ENCODE measurements at places on chromosomes 1 and 21.

DNA sequence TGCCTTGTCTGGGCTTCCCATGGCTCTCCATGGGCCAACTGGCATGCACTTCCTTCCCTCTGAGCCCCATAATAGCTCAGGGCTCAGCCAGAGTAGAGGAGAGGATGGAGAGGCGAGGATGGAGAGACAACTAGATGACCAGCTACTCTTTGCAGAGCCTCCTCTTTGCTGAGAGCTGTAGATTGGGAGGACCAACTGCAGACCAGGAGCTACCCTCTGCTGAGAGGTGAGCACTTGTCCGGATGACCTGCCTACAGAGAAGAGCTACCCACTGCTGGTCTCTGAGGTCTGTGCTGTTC is 58.0 kb upstream of the ETV3 start:
- DNase-seq: no peak

GRCh38 chr21:28745131-28746016 is 247.3 kb downstream of the LTN1 start:
- peak; percentile 91 for DNase-seq

- DNase-seq: no peak
Observed at GRCh38 chr1:207069061-207069460, 16.0 kb downstream of the PFKFB2 start.

DNA sequence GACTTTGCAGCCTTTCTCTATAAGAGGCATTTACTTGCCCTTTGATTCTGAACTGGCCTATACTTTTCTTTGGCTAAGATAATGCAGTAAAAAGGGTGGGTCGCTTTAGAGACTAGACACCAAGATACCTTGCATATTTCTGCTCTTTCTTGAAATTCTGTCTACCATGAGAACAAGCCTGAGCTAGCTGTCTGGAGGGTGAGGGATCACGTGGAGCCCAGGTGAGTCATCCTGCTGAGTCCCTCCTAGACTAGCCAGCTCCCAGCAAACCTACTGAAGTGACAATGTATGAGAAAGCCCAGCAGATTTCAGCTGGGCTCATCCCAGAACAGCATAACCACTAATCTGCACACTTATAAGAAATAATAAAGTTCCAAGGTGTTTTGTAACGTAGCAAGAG is 408.0 kb upstream of the KAZN start:
- no peak for DNase-seq

GRCh38 chr1:169081503-169082123 is 24.9 kb upstream of the ATP1B1 start:
- no peak for DNase-seq

- DNase-seq: no peak
Observed at GRCh38 chr21:16363518-16363917, 633.7 kb downstream of the USP25 start.

GRCh38 chr1:24450316-24450715 is 34.7 kb downstream of the NIPAL3 start:
- DNase-seq: no peak

- no peak for DNase-seq
Observed at GRCh38 chr1:9121496-9122409, 7.1 kb downstream of the GPR157 start.

DNA sequence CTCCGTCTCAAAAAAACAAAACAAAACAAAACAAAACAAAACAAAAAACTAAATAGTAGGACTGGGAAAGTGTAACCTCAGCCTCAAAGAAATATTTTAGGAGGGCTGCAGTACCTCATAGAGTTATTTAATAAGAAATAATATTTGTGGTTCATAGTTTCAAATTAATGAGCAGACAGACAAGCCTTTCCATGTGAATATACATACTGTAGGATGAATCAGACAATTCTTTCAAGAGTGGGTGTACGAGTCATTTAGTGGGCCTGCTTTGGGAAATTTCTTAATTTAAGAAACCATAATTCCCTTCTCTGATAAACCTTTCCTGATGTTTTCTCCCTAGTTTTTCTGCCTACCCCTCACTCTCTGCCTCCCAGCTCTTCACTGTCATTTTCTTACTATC is 52.5 kb downstream of the CDC14A start:
- DNase-seq: no peak

GRCh38 chr1:236095705-236096520 is 31.0 kb upstream of the NID1 start:
- no peak for DNase-seq

DNA sequence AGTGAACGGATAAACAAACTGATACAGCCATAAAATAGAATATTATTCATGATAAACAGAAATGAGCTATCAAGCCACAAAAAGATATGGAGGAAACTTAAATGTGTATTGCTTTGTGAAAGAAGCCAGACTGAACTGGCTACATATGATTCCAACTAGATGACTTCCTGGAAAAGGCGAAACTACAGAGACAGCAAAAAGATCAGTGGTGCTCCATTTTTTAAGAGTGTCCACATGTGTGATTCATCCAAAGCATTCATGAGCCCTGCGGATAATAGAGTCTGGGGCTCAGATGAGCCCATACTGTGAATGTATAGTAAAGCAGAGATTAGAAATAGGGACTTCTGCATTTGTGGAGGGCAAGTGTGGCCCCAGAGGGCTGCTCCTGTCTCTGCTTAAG is 7.8 kb upstream of the TMEM222 start:
- no peak for DNase-seq

DNA sequence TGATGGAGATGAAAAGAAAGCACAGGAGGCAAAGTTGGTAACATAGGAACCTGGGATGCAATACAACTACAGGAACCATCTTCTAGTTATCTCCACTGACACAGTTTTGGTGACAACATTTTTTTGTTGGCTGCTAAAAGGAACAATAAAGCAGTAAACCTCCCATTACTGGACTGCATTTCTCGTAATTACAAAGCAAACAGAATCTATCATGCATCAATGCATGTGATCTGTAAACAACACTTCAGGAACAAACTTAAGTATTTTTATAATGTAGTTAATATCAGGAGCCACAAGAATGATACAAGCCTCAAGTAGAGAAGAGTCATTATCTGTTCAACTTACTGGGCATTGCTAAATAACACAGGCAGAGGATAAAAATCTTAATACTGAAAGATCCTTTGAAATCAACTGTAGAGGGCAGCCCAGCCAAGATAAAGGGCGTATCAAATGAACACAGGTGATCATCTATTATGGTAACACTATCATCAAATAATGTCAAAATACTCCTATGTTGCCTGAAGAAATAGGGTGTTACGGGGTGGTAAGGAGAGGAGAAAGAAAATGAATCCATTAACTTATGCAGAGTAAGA is 193.3 kb downstream of the EIF4G3 start:
- DNase-seq: no peak

DNA sequence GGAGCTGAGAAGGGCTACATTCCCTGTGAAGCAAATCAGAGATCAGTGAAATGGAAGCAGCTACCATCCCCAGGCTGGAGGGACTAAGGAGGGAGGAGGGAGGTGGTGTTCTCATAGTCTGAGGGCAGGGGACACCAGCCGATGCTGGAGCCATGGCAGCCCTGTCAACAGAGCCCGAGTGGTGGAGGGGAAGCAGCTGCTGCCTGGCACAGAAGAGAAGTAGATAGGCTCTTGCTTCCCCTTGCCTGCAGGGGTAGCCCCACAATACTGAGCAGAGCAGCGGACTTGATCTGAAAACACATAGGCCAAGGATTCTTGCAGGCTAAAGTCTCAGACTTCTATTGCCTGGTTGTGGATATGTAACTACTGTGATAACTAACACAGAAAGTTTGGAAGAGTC is 255.1 kb downstream of the FGGY start:
- no peak for DNase-seq

GRCh38 chr1:153478047-153478691 is 17.7 kb upstream of the S100A7 start:
- no peak for DNase-seq

- no peak for DNase-seq
Observed at GRCh38 chr1:68196676-68197075, 35.6 kb downstream of the WLS start.

- DNase-seq: peak; percentile 87
Observed at GRCh38 chr1:109667452-109668122, at the start of gene GSTM2. Gene GSTM2 (plus strand): TSS chr1:109668057. CDS start chr1:109668116, 59 bp downstream.

GRCh38 chr1:212359794-212360479 is 54.7 kb downstream of the PACC1 start:
- no peak for DNase-seq

GRCh38 chr1:9438431-9439073 is 100.7 kb upstream of the SLC25A33 start:
- DNase-seq: peak; percentile 72

GRCh38 chr1:60421965-60422364 is 348.4 kb upstream of the C1orf87 start:
- DNase-seq: no peak

- DNase-seq: no peak
Observed at GRCh38 chr1:23889074-23889473, 21.0 kb upstream of the FUCA1 start.

GRCh38 chr1:156102633-156103511 is 11.6 kb upstream of the LMNA start:
- peak; percentile 73 for DNase-seq

GRCh38 chr1:28936094-28936493 is 21.7 kb downstream of the EPB41 start:
- no peak for DNase-seq

DNA sequence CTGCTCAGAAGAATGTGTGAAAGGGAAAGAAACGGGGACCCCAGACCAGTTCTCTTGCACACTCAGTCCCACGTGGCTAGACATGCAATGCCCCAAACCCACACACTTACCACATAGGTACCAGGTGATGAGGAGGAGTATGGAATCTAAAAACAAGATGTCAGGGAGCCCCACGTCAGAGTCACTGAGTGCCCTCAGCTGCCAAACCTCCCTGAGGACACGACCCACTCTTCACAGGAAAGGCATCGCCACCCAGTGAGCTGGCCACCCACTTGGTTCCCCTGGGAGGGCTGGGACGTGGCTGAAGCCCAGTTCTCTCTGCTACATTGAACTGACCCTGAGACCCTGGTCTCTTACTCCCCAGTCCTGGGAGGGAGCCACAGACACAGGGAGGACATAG is 41.4 kb downstream of the MRPL37 start:
- DNase-seq: no peak

DNA sequence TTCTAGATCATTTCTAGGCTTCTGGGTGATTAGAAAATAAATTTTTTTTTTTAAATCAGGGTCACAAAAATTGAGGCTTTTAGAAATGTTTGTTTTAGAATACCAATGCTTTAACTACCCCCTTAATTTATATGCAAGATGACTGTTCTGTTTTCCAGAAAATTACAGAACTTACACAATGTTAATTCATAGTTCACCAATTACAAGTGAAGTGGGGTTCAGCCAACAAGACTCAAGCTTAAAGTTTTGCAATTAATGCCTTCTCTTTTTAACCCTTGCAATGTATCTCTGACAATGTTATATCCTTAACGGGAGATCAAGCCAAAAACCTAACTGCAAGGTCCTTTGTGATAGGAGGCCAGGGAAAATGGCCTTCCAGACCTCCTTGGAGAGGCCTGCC is 5.6 kb downstream of the PRELP start:
- DNase-seq: peak; percentile 54

DNA sequence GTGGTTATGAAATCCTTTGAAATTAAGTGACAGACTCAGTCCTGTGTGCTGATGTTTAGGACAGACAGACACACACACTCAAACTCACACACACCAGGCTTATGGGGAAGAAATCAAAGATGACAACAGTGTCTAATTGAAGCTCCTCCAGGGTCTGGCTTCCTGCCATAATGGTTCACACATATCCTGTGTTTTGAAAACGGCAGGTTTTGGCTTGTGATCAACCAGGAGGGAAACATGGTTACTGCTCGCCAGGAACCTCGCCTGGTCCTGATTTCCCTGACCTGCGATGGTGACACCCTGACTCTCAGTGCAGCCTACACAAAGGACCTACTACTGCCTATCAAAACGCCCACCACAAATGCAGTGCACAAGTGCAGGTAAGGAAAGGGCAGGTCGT is 4.6 kb downstream of the MTARC1 start:
- no peak for DNase-seq

DNA sequence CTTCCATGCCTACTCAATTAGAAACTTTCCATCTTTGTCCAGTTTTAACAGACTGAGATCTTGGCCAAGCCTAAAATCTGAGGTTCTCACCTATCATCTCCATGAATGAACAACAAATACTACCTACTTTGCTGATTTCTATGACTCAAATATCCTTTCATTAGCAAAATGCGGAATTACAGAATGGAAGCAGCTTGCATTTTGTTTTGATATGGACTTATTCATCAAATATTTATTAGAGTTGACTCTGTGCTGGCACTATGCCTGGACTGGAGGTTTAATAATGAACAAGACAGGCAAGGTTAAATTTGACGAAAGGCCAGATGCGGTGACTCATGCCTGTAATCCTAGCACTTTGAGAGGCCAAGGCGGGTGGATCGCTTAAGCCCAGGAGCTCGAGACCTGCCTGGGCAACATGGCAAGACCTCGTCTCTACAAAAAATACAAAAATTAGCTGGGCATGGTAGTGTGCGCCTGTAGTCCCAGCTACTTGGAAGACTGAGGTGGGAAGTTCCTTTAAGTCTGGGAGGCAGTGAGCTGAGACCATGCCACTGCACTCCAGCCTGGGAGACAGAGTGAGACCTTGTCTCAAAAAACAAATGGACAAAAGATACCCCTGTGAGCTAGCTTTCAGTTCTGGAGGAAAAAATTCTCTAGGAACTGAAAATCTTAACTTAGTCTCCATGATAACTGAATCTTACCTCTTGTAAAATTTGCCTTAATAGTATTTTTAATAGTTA is 29.4 kb upstream of the SOD1 start:
- DNase-seq: peak; percentile 53

GRCh38 chr1:205275916-205276688 is 45.4 kb downstream of the NUAK2 start:
- DNase-seq: no peak

- DNase-seq: peak; percentile 47
Observed at GRCh38 chr1:155970531-155971167, 7.7 kb downstream of the ARHGEF2 start.

- DNase-seq: no peak
Observed at GRCh38 chr1:21082073-21082472, 94.6 kb downstream of the EIF4G3 start.

- no peak for DNase-seq
Observed at GRCh38 chr1:6491966-6492365, 499 bp upstream of the PLEKHG5 start.

DNA sequence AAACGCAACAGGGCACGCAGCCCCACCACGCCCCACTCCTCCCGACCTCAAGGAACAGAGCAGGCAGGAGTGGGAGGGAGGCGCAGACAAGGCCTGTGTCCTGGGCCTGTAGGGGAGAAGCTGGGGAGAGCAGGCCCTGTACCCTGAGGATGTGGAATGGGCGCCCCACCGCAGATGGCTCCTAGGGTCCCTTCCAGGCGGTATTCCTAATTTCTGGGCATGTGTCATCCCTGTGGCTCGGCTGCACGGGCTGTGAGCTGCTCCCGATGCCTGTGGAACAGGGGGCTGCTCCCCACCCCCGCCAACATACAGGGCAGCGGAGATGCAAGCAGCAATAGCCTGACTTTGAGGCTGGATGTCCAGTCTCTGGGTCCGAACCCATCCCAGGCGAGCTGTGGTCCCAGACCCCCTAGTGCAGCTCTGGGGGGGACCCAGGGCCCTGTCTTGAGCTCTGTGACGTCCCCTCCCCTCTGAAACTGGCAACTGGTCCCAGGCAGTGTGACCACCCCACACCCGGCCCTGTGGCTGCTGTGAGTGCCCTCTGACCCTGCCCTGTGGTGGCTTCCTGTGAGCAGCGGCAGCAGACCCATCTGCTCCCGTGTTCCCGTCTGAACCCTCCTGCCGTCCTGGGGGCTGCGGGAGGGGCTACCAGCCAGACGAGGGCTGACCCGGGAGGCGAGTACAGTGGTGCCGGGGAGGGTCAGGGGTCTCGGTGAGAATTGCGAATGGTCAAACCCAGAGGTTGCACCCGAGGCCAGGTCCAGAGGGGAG is 13.9 kb upstream of the COL6A2 start:
- DNase-seq: no peak

- DNase-seq: no peak
Observed at GRCh38 chr1:221118176-221118937, 239.1 kb downstream of the HLX start.
